Astrocyte of the hippocampus (primary cell): ENCODE measurements at places on chromosomes 7 and 10.

DNA sequence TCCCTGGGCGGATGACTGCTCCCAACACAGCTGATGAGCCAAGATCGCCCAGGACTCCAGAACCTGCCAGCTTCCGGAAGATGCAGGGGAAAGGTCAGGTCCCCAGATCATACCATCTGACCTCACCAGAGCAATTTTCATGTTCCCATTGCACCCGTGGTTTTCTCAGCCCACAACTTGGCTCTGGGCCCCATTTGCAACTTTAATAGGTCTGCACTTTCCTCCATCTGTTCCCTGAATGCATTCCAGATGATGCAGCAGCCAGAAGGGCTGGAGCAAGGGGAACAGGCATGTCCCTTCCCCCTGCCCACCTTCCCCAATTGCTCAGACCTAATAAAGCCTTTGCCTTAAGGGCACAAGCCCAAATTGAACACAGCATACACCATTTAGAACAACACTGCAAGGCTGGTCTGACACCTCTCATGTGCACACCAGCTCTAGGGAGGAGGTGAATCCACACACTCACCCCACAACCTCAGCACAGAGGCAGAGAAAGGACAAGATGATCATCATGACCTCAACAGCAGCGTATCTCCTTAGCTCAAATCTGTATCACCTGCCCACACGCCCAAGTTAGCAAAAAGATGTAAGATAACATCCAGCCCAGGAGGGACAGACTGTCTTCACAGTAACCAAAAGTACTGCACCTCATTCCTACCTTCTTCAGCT, 87.5 kb downstream of the PLXNA4 start:
- DNase-seq = peak; percentile 45

- DNase-seq = peak; percentile 75
Measured at GRCh38 chr10:10869592-10869991, 148.1 kb upstream of the CELF2 start.

- DNase-seq = peak; percentile 88
Measured at GRCh38 chr10:113520690-113521474, 32.0 kb upstream of the HABP2 start.

- DNase-seq = peak; percentile 45
Measured at GRCh38 chr7:150992833-150993302, 2.1 kb downstream of the NOS3 start.

DNA sequence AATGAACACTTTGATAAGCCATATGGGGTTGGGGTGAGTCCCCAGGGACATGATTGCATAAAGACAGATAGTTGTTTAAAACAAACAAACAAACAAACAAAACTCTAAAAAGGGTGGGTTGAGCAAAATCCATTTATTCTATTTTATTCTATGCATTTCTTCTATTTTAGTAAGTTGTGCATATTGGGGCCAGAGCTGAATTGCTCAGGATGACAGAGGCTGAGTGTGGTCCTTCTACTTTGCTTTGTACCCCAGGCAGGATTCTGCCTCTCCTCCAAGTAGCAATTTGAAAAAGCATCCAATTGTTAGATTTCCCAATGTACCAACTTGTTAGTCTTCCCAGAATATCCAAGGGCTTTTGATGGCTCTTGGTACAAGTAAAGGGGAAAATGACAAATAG, 29.2 kb upstream of the XPNPEP1 start:
- no peak for DNase-seq

DNA sequence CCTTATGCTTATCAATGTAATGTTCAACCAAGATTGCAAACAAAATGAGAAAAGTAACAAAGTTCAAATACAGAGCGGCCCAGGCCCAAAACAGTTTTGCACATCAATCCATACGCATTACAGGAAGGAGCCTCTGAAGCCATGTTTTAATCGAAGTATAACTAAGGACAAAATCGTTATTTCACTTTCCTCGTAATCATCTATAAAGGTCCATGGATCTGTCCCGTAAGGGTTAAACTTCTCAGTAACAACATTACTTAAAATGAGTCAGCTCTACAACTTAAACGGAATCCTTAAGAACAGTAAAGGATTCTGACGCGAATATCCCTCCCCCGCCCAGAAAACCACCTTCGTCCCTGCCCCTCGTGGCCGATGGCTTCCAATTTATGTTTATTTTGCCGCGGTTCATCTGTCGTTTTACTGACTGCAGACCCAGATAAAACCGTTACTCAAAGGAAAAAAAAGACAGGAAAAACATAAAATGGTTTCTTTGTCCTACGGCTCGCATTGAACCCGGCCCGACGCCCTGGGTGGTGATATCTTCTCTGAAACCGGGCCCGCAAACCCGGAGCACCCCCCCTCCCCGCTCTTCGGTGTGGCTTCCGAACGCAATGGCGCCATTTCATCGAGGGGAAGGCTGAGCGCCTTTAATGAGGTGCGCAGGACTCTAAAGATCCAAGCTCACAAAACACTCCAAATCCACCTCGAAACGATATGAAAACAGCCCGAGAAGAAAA, 1.1 kb downstream of the HNRNPA2B1 start:
- DNase-seq = peak; percentile 71

- no peak for DNase-seq
Measured at GRCh38 chr10:72277996-72278667, 4.4 kb downstream of the DDIT4 start.

GRCh38 chr7:816751-817671, 15.3 kb upstream of the SUN1 start:
- DNase-seq = peak; percentile 50

DNA sequence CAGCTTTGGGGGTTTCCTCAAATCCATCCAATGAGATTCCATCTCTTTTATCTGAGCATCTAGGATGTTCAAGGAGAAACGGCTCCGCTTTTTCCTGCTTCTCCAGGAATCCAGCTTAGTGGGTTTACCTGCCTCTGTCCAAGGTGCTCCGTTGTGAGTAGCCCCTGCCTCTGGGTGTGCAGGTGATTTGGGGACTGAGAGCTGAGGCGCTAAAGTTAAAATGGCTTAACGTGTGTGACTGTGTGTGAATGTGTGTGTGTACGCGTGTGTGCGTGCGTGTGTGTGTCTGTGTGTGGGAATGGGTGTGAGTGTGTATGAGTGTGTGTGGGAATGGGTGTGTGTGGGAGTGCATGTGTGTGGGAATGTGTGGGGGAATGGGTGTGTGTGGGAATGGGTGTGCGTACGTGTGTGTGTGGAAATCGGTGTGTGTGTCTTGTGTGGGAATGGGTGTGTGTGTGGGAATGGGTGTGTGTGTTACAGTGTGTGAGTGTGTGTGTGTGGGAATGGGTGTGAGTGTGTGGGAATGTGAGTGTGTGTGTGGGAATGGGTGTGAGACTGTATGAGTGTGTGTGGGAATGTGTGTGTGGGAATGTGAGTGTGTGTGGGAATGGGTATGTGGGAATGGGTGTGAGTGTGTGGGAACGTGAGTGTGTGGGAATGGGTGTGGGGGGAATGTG, 90.2 kb upstream of the INSIG1 start:
- no peak for DNase-seq

DNA sequence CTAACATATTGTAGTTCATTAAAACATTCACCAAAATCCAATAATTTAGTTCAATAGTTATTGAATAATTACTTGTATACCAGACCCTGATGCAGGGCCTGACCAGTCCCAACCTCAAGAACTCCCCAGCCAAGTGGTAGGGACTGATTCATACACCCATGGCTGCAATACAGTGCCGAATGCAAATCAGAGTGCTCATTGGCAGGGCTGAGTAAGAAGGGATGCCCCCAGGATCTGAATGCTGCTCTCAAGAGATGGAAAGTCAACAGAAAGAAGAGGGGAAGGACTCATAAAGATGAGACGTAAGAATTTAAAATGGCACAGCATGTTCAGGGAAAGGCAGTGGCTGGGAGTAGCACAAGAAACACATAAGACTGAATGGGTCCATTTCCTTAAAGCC, 29.9 kb downstream of the ZNF438 start:
- DNase-seq = peak; percentile 10

DNA sequence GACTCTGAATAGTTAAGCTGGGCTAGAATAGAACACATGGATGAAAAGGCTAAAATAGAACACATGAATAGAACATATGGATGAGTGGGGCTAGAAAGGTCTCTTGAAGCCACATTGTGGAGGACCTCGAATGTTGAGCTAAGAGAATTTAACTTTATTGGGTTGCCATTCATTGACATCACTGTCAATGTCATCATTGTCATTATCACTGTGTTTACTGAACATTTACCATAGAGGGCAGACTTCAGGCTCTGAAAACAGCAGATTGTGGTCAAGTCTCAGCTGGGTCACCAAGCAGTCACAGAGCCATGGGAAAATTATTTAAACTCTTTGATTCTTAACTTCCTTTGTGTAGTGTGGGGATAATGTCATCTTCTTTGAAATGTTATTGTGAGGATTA, 80.4 kb downstream of the WDFY4 start:
- no peak for DNase-seq

- peak; percentile 50 for DNase-seq
Measured at GRCh38 chr7:7157887-7158271, 24.5 kb upstream of the C1GALT1 start.

- peak; percentile 64 for DNase-seq
Measured at GRCh38 chr10:96470116-96470743, 43.5 kb downstream of the TLL2 start.

DNA sequence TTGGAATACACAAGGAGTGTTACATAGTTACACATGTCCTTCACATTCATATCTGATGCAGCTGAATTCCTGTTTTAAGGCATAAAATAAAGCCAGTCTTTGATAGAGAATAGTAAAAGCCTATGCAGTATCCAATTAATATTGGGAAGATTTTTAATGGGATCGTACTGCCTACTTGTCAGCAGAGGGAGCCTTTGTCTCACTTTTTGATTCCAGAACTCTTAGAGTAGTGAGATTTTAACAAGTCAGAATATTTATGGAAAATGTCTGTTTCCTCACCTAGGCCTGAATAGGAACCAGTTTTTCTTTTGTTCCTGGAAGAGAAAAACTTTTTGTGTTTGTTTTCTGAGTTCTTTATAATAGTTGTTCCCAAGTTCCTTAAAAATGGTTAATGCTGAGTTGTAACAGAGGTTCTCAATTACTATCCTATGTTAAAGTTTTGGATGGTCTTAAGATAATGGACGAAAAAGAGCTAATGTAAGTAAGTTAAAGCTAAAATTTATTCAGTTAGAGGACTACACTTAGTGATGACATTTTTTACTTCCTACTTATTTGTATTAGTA, 114.0 kb downstream of the BBS9 start:
- peak; percentile 70 for DNase-seq

- no peak for DNase-seq
Measured at GRCh38 chr10:87593702-87594101, 66.0 kb upstream of the PAPSS2 start.

- no peak for DNase-seq
Measured at GRCh38 chr10:129905553-129905952, 58.5 kb downstream of the EBF3 start.

GRCh38 chr10:3570131-3570729, 214.8 kb downstream of the KLF6 start:
- DNase-seq = no peak

- no peak for DNase-seq
Measured at GRCh38 chr10:34464000-34464399, 351.1 kb downstream of the PARD3 start.

- peak; percentile 31 for DNase-seq
Measured at GRCh38 chr10:126097558-126098225, 201.3 kb downstream of the FANK1 start.

DNA sequence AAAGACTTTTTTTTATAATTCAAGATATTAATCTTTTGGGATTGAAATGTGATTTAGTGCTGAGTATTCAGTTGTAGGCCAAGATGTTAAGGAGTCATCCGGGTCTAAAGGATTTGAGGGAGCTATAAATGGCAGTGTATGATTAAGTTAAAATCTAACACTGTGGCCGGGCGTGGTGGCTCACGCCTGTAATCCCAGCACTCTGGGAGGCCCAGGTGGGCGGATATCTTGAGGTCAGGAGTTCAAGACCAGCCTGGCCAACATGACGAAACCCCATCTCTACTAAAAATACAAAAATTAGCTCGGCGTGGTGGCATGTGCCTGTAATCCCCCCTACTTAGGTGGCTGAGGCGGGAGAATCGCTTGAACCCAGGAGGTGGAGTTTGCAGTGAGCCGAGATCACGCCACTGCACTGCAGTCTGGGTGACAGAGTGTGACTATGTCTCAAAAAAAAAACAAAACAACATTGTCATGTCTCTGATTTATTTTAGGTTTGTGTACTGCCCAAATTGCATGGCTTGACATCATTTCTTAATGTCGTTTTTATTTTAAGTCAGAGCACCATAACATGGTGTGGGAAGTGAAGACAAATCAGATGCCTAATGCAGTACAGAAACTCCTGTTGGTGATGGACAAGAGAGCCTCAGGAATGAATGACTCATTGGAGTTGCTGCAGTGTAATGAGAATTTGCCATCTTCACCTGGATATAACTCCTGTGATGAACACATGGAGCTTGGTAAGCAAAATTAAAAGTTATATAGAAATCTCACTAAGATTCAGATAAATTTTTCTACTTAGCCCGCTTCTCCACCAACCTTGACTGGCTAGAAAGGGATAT, 10.7 kb downstream of the HBP1 start:
- peak; percentile 52 for DNase-seq
